ENCODE measurements at places on chromosomes 13 and 19.

- no peak for DNase-seq
Measured at GRCh38 chr13:26060357-26060756, 8.5 kb upstream of the SHISA2 start.

DNA sequence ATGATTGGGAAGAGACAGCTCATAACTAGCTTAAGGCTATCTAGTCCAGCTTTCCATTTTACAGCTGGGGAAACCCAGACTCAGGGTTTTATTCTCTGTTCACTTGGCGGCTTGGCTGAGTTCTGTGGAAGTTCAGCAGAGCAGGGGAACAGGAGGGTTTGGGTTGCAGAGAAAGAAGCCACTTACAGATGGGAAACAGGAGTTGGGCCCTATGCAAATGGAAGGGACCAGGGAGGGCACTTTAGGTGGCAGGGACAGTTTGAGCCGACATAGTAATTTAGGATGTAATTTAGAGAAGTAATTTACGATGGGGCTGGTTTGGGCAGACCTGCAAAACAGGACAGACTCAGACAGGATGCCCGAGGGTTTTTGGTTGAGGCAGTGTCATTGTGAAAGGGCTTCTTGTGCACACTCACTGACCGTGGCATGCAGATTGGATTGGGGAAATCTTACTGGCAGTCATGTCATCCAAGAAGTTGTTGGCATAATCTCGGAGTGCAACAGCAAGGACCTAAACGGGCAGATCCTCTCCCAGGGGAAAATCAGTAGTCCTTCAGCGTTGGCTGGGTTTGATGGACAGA is 47.3 kb upstream of the GPR183 start:
- DNase-seq: no peak

- no peak for DNase-seq
Measured at GRCh38 chr19:35533822-35534392, 651 bp downstream of the GAPDHS start.

- no peak for DNase-seq
Measured at GRCh38 chr13:20192158-20192835, 441 bp downstream of the GJB2 start.

Measured in KG1 (cell line).